GM12865 (cell line): ENCODE measurements at places on chromosomes 1 and 21.

GRCh38 chr1:12511516-12512468 is 106.2 kb downstream of the DHRS3 start:
- DNase-seq, result no peak

DNA sequence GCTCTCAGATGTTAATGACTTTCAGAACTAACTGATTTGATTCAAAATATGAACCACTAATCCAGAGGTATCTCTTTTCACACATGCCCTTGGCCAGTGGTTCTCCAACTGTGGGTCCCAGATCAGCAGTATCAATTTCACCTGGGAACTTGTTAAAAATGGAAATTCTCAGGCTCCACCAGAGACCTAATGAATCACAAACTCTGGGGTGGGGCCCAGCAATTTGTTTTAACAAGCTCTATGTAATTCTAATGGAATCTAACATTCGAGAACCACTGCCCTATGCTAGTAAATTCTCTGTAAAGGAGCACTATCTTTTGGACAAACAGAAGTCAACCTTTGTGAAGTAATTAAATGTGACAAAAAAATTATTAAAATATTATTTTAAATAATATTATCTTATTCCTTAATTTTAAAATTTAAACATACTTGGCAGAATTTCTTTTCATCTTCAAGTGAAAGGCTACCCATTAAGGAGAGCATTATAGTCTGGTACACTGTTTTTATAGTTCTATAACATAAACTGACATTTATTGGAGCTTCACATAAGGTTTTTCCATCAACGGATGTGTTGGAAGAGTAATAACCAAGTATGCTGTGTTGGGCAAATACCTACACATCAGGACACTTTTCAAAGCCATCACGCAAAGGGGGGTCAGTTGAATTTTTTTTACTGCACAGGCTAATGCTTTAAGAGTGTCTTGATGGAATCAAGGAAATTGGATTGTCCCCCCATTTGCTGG is 130.4 kb downstream of the LHX4 start:
- DNase-seq, result no peak

DNA sequence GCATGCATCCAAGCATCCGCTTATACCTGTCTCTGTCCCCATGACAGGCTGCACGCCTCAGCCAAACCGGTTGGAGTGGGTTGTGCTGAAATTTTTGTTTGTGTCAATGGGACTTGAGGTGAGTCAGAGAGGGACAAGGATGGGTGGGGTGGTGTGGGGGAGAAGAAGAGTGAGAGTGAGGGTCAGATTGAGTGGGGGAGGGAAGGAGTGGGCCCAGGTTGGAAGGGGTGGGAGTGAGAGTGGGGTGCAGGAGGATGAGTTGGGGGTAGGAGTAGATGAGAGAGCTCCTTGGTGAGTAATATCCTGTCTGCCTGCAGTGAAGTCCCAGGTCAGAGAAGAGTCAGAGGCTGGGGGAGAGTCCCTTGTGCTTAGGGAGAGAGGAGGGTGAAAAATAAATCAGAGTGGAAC is 3.3 kb upstream of the NECTIN4 start:
- DNase-seq, result peak; percentile 32

GRCh38 chr1:214331827-214332423 is 51.0 kb downstream of the SMYD2 start:
- peak; percentile 64 for DNase-seq

DNA sequence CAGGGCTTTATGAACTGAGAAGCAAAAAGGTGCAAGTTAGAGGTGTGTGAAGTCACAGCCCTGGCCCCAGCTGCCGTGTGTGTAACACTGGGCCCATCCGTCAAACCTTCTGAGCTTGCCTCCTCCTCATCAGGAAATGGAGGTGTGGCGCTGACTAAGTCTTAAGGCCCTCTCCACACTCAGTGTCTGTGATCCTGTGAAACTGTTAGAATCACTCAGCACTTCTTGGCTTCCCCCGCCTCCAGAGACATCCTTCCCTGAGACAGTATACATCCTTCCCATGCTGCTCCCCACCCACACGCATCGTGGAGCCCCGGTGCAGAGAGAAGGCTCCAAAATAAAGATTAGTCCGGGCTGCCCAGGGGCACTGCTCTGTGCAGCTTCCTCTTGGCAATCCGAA is 33.3 kb downstream of the LRP8 start:
- peak; percentile 61 for DNase-seq

DNA sequence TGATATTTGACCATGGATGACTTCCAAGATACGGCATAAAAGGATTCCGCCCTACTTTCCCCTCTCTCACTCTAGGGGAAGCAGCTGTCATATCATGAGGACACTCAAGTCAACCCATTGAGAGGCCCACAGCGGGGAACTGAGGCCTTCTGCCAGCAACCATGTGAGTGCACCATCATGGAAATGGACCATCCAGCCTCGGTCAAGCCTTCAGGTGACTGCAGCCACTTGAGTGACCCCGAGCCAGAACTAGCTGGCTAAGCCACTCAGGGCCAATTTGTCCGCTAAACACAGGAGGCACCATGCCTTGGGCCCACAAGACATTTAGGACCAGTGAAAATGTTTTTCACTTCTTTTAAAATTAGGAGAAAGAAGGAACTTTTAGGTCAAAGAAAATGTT is 11.1 kb upstream of the GJB5 start:
- DNase-seq, result no peak

DNA sequence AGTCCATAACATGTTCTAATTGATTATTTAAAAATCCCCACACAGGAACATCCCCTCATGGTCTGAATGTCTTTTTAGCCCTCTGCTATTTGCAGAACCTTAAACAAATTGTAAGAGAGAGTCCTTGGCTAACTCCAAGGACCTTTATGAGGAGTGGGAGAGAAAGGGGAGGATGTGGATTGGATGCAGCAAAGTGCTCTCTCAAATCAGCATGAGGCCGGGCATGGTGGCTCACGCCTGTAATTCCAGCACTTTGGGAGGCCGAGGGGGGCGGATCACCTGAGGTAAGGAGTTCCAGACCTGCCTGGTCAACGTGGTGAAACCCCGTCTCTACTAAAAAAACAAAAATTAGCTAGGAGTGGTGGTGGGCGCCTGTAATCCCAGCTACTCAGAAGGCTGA is 154.8 kb downstream of the TGFB2 start:
- no peak for DNase-seq

GRCh38 chr1:6603238-6603914 is 707 bp upstream of the KLHL21 start:
- peak; percentile 66 for DNase-seq

- peak; percentile 35 for DNase-seq
These were observed 84.1 kb upstream of the C21orf91 start for GRCh38 chr21:17903029-17903806.

DNA sequence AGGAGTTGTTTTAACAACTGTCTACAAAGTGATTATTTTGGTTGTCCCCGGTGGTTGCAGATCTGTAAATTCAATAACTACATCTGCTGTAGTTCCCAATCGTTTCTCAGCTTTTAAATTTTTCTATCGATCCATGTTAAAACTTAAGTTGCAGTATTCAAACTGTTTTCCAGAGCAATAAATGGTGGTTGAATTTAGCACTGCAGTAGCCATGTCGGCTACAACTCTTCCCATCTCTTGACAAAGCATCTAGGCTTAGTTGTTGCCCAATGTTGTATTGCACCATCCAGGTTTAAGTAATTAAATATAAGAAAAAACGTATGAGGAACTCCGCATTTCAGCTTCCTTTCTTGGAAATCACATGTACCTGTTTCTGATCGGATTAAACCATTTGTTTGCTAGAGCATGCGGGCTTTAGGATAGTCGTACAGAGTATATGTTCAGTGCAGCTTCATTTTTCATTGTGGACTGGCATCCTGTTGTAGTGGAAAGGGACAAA is 996 bp downstream of the CNIH4 start:
- DNase-seq, result no peak

DNA sequence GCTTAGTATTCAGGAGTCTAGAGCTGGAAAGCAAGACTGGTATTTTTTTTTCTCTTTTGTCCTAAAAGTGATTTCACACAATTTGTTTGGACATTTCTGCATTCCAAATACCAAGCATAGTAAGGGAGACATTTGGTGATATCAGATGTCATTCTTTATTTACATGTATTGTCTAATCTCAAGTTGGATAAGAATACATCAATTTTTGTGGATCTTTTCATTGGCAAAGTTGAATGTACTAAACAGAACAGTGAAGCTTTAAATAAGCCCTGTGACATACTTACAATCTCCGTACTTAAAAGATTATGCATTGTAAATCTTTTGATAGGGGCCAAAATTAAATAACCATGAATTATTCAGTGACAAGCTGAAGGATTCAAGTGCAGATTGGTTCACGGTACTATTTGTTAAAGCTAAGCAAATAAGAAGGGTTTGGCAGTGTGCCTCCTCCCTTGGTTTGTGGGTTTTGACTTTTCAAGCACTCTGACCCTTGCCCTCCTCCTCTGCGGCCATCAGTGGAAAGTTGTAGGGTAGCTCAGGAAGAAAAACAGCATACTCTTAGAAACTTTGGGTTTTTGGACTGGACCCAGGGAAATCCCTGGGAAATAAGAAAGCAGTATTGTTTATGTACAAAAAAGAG is 663.7 kb downstream of the ADGRL2 start:
- no peak for DNase-seq

- DNase-seq, result no peak
These were observed 653.4 kb downstream of the KCNT2 start for GRCh38 chr1:195954848-195955247.

GRCh38 chr1:232322162-232322734 is 307.7 kb downstream of the SIPA1L2 start:
- DNase-seq, result no peak

GRCh38 chr1:224736619-224737352 is 120.7 kb downstream of the CNIH3 start:
- DNase-seq, result peak; percentile 86

GRCh38 chr21:29315131-29315749 is 16.5 kb downstream of the BACH1 start:
- DNase-seq, result no peak

DNA sequence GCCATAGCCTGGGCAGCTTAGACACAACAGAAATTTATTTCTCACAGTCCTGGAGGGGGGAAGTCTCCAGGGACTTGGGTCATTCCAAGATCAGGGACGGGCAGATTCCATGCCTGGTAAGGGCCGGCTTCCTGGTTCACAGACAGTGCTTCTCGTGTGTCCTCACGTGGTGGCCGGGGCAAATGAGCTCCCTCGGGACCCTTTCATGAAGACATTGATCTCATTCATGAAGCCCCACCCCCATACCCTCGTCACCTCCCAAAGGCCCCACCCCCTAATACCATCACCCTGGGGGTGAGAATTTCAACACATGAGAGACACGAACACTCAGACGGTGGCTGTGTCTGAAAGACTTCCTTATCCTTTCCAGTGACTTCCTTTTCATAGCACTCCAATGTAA is 51.5 kb downstream of the ACOT7 start:
- no peak for DNase-seq

DNA sequence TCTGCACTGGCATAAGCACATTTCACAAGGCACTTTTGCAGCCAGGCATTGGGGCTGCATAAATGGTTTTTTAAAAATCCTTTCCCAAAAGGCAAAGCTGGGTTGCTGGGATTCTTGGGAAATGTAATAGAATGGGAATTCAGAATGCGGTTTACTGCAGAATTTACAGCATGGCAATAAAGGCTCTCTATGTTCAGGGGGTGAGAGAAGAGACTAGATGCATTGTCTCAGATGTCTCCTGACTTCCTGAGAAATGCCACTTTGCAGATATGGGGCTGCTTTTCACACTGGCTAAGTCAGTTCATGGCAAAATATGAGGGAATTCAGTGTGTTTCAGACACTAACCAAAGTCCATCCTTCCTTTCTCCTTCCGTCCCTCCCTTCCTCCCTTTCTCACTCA is 13.5 kb downstream of the FCGR2B start:
- no peak for DNase-seq

GRCh38 chr1:193766329-193766728 is 579.9 kb upstream of the B3GALT2 start:
- no peak for DNase-seq

- DNase-seq, result no peak
These were observed 82.8 kb downstream of the GLIS1 start for GRCh38 chr1:53655931-53656746.

DNA sequence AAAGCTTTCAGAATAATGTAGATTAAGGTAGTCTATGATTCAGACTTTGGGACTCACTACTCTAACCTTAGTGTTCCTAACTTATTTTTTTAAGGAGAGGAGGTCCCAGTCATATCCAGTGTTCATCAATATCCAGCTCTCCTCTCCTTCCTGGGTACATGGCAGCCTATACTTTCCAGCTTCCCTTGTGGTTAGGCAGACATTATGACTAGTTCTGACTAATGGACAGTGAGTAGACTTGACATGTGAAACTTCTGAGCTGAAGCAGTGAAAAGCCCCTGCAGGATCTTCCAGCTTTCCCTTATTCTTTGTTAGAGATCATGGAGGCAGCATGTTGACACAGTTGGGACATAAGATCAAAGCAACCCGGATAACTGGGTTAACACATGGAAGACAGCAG is 144.2 kb downstream of the PTPRU start:
- no peak for DNase-seq

DNA sequence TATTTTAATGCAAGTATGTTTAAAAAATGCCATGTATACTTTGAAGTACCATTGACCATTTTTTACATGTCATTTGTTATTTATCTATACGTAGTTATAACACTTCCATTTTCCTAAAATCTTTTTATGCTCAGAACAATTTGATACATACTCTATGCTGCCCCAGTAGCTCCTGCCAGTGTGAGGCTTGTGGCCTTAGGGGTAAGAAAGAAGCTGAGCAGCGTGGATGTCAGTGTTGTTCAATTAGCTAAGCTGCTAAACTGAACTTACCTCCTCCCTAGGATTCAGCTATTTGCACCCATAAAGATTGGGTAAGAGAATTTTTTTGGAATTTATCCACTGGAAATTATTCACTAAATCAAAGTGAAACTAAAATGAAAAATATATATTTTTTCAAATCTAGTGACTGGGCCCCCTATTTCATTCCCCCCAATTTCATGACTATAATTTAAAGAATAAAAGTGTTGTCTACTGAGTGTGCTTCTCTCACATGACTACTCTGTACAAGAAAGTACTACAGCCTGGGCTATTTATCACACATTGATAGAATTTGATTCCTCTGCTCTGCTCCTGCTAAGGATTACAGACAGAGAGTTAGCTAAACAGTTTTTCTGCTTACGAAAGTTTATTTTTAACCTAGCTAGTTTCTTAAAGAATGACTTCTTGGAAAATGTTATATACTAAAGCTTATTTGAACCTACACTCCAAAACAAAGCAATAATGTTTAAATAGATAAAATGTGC is 1030.3 kb upstream of the ADGRL4 start:
- no peak for DNase-seq

GRCh38 chr1:185351734-185352466 is 34.9 kb upstream of the IVNS1ABP start:
- no peak for DNase-seq

DNA sequence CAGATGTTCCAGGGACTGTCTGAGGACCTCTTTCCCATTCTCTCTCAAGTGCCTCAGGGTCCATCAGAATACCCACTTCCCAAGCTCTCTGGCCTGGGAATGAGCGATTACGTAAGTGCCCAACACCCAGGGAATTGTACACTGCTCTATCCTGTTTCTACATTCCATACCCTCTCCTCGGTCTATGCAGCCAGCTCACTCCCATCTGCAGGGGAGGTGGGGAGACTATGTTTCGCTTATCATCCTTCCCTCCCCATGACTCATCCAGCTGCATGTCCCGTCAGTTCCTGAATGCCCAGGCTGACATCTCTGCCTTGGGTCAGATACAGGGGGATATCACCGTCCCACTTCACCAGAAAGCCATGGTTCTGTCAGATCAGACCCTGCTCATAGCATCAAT is 34.5 kb upstream of the CD1D start:
- no peak for DNase-seq

GRCh38 chr1:110068646-110069403 is 1.6 kb downstream of the ALX3 start:
- DNase-seq, result no peak
